ENCODE measurements at places on chromosomes 3 and 15. TPM values are rescaled to one million over a fixed set of nuclear protein-coding genes. Genes with fewer than 3 reads are reported as not detected.

Gene CHRNA7
- total RNA-seq: 3.5 TPM

Gene SLC28A1
- total RNA-seq: 0.03 TPM

Gene UBA5
- 22.4 TPM for total RNA-seq

Gene HESX1
- total RNA-seq: 0.27 TPM

Gene SLC33A1
- total RNA-seq: 15.0 TPM

Gene POPDC2
- total RNA-seq: 0.44 TPM

Gene FBXW12
- not detected for total RNA-seq

Gene GTPBP8
- 14.4 TPM for total RNA-seq

Gene LRRIQ4
- total RNA-seq: not detected

Measured in A549 treated with Hydrocortisone at 1 μM for 4 hours (cell line).